ENCODE measurements at places on chromosomes 7 and 10. TPM values are rescaled to one million over a fixed set of nuclear protein-coding genes. Genes with fewer than 3 reads are reported as not detected.
A peak's percentile ranks its signal among the peaks of the same experiment; 100 is the strongest.

GRCh38 chr10:125060826-125061556 lies 99.4 kb downstream of the CTBP2 start:
- DNase-seq, result peak; percentile 90

GRCh38 chr10:69483963-69484362 lies 32.7 kb downstream of the TSPAN15 start:
- no peak for DNase-seq

GRCh38 chr7:155341463-155341983 lies 43.8 kb downstream of the INSIG1 start:
- no peak for DNase-seq

DNA sequence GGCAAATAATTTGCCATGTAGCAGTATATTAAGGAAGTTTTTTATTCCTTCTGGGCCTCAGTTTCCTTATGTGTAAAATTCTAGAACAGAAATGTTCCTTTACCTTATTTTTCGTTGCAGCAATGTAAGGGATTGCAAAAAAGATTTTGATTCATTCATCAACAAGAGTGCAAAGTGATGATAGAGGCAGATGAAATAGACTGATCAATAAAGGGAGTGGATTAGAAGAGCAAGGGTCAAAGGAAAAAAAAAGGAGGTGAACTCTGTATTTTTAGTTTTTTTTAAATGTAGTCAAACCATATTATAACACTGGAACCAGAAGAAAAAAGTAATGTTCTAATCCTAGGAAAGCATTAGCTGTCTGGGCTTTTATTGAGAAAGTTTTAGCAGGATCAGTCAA lies 14.7 kb downstream of the TPST1 start:
- no peak for DNase-seq

- DNase-seq, result no peak
These were observed 96.4 kb downstream of the BUB3 start for GRCh38 chr10:123250640-123251039.

DNA sequence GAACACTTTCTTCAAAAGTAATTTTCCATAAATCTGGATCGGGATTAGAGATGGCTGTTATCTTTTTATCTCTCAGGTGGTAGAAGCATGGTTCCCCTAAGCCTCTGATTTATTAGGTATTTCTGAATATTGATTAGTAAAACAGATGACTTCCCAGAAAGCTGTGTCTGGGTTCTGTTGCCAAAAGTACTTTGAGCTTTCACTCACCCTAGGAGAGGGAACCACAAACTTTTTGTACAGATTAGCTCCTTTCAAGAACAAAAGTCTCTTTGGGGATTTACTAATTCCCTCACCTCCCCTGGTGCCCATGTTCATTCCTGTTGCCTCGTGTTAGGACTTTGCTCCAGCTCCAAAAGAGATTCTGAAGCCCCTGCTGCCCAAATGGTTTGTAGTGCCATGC lies 46.7 kb upstream of the STRIP2 start:
- DNase-seq, result no peak

TSPAN13 gene
- 23.1 TPM for total RNA-seq

CPA2 gene
- not detected for total RNA-seq

- DNase-seq, result peak; percentile 60
These were observed 110.8 kb downstream of the PDGFA start for GRCh38 chr7:408751-409311.

RET gene
- total RNA-seq, result 16.0 TPM

AS3MT gene
- total RNA-seq, result 10.7 TPM

GSTO2 gene
- total RNA-seq, result 20.6 TPM

DNA sequence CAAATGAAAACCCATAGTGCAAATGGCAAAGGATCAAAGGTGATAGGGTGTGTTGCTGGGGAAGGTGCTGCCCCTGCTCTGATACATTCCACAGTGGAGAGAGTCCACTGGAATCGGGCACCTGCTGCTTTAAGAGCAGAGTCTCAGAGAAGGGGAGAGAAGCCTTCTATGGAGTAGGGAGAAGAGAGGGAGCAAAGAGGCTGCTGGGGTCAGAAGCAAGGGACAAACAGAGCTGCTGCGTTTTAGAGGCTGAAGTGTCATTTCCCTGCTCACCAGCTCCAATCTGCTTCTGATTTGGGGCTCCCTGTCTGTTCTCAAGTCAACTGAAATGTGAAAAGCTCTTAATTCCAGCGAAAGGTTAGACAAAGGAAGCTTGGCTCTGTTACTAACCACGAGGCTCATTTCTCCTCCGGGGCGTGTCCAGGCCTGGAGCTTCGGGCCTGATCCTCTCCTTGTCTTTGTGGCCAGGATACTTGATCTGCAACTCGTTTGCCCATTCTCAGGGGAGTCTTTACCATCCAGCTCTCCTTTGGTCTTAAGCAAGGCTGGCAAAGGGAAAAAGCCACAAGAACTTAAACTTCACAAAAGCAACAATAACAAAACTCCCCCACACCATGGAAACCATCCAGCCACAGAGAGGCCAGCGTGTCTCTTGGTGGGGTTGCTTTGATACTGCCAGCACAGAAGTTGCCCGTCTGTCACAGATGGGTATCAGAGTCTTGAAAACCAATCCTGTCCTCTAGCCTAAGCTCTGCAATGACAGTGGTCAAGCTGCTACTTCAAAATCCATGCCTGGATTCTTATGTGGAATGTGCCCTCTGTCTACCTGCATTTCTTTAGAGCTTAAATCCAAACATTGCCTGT lies 692.6 kb downstream of the SUGCT start:
- no peak for DNase-seq

DNA sequence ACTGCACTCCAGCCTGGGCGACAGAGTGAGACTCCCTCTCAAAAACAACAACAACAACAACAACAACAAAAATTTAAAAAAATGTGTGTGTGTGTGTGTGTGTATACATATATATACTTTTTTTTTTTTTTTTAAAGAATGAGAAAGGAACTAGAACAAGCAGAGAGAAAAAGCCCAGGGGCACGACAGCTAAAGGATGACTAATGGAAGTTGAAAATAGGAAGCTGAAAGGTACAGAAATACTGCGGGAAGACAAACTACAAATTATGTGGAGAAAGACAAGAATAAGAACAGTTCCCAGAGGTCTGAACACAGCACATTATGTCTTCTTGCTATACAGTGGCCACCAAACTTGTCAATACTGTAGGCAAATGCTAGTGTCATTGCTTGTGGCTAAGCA lies 141.9 kb upstream of the PRSS1 start:
- DNase-seq, result no peak

GRCh38 chr10:112471878-112472487 lies 25.0 kb downstream of the VTI1A start:
- peak; percentile 33 for DNase-seq

- no peak for DNase-seq
These were observed 17.5 kb downstream of the GBF1 start for GRCh38 chr10:102262744-102263370.

PHKG1 gene
- 0.59 TPM for total RNA-seq

PRLHR gene
- not detected for total RNA-seq

IKZF1 gene
- total RNA-seq, result 1.4 TPM

DNA sequence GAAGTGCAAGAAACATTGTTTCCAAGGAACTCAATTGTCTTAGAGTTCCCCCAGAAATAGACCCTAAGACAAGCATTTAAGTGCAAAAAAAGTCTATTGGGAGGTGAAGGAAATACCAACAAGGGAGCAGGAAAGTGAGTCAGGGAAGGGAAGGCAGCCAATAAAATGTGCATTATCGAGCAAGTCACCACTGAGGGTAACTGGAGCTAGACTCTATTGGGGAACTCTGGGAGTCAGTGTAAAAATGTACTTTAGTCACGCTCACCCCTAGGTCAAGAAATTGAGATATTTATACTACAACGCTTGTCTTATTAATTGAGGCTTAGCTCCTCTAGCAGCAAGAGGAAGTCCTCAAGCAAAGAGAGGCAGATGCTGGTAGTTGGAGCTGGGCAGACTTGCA lies 137.7 kb downstream of the RTKN2 start:
- DNase-seq, result no peak

DNA sequence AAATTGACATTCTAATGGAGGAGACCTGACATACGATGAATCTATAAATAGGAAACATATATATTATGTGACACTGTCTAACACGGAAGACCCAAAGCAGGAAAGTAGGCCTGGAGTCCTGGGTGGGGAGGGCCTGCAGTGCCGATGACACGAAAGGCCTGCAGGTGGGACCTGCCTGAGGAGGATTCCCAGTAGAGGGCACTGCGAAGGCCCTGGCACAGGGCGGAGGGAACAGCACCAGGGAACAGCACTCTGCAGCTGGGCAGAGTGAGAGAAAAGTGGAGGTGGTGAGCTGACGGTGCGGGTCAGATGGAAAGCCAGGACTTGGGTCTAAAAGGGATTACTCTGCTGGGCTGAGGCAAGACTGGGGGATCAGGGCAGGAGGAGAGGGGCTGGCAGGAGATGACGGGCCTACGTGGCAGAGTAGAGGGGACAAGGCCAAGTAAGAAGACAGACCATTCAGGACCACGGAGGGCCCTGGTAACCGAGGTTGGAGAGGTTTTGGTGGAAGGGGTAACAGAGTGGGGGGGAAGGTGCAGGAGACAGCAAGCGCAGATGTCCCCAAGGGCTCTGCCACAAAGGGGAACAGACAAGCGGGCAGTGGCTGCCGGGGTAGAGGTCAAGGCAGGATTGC lies 8.1 kb downstream of the ZNF746 start:
- peak; percentile 74 for DNase-seq

- no peak for DNase-seq
These were observed 60.7 kb downstream of the VCL start for GRCh38 chr10:74058658-74059057.
